Stimulated activated CD4-positive, alpha-beta T cell treated with anti-CD3 and anti-CD28 coated beads, TNF-alpha, amount 100 ng/mL, for 24 hours (primary cell): ENCODE measurements at places on chromosomes 12 and 14.
A peak's percentile ranks its signal among the peaks of the same experiment; 100 is the strongest.

DNA sequence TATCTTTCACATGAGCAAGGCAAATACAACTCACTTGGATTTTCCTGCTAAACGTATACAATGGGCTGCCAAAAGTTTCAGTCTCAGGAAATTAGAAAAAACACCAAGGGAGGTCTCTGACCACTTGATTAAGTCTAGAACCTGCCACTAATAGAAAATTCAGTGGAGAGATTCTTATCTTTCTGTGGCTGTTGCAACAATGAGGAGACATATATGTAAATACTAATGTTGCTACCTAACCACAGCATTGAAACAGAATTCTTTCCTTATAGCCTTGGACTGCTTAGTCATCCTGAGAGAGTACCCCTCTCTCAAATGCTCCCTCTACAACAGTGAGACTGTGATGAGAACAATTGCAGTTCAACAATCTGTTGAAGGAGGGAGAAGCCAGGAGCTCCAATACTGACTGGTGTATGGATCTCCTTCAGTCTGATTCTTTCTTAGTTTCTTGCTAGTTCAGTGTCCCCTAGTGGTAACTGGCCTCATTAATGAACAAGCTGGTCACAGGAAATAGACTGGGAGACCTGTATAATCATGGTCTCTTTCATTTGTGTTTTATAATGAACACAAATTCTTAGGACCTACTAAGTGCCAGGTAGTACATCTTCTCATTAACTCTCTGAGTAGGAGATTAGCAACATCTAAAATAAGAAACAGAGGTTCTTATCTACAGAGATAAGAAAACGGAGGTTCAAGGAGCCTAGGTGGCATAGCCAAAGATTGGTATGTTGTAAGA, 164.5 kb downstream of the SLC38A4 start:
- no peak for DNase-seq

DNA sequence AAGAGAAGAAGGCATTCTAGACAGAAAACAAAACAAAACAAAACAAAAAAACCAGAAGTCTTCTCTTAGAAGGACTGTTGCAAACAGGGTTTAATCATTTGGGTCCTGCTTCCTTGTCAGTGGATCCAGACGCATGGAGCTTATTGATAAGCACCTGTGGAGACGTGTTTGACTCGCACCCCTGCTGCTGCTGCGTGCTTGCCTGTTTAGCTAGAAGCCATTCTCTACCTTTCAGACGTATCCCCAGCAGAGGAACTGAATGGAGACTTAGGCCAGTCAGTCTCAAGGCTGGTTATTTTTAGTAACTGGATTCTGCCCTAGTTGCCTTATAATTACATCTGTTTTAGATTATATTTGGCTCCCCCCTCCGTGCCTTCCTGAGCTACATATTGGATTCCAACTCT, 186.1 kb upstream of the EEA1 start:
- DNase-seq = no peak

DNA sequence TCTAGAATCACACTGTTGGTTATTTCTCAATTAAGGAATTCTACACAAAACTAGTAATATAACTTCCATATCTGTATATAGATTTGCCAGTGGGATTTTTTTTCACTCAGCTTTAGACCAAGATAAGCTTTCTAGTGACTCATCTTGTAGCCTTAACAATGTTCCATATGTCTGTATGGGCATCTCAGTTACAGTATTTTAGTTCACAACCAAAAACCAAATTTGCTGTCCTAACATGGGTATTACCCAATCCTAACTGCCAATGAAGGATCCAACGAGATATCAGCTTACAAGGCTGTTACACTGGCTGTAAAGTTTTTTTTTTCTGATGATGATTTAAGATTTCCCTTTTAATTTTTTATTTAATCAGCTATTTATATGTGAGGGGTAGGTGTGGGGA, 31.5 kb upstream of the KRR1 start:
- no peak for DNase-seq

DNA sequence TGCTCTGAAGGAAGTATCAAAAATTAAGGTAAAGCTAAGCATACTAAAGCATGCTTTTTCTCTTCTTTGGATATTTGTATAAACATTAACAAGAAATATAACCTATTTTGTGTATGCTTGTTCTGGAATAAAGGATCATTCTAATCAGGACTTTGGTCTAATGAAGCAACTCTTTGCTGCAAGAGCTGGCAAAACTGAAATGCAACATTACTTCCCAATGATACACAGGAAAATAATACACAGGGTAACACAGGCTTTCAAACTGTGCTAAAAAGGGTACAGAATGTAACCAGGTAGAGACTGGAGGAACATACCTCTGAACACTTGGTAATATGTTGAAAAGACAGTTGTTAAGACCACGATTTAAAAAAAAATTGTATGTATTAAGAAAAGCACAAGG, 222.5 kb upstream of the DIO2 start:
- no peak for DNase-seq

GRCh38 chr12:65152596-65152995, 16.8 kb upstream of the LEMD3 start:
- DNase-seq = no peak

- DNase-seq = peak; percentile 46
These were observed 1131.1 kb downstream of the TMEM121 start for GRCh38 chr14:106657460-106657859.

DNA sequence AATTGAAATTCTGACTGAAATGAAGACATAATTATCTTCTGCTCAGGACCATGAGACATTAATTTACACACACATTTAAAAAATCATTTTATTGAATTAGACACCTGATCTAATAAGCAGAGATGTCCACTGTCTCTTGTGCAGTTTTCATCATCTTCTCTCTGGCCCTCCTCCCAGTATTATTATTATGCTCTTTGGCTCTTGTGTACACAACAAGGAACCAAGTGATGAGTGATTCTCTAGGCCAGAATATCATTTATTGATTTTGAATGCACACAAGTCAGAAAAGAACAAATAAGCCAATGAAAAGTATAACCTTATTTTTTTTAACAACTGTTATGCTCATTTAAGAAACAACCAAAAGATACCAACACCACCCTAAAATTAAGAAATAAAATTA, 244.7 kb upstream of the KRR1 start:
- no peak for DNase-seq
